HEK293T (cell line): ENCODE measurements at places on chromosomes 11 and 22.

DNA sequence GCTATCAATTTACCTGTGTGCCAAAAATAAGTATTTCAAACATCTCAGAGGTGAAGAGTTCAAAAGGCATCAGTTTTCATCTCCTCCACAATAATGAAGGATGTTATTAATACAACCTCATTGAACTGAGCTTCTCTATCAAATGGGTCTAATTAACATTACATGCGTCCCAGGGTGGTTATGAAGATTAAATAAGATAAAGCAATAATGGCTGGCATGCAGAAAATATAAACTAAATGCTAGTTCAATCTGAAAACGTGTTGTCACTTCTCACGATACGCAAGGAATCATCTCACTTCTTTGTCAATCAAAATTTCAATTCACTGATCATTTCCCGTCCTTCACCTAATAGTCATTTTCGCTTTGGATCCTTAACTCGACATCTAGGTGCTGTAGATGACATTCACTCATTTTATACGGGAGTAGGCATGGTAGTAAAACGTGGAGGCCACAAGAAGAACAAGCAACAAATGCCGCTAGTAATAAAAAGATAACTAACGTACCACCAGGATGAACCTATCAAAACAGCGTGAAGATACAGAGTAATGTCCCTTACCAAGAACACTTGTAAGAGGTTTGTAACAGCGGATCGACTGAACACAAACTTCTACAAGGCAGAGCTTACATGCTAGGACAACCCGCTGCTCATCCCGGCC is 918 bp downstream of the CHORDC1 start:
- no peak for DNase-seq

DNA sequence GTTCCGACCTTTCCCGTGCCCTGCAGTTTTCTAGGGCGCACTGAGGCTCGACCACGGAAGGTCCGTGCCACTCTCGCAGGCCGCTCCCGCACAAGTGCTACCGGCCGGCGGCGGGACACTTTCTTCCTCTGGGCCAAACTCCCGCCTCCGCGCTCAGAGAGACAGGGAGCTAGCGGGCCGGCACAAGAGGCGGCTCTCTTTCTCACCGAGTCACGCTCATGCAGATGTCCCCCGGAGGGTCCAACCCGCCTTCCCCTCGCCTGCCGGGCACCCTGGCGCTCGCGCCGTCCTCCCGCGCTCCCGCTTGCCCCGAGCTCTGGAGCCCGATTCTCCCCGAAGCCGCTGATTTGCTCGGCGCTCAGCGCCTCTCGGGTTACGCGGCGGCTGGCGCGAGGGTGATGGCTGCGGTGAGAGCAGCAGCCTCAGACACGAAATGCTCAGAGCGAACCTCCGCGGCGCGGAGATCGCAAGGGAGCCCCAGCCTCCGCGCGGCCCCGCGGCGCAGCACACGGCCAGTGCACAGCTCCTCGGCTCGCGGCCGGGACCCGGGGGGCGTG is 1.0 kb downstream of the LMO1 start:
- peak; percentile 68 for DNase-seq

- DNase-seq: no peak
Observed at GRCh38 chr11:31797190-31798056, 13.7 kb downstream of the PAX6 start.

DNA sequence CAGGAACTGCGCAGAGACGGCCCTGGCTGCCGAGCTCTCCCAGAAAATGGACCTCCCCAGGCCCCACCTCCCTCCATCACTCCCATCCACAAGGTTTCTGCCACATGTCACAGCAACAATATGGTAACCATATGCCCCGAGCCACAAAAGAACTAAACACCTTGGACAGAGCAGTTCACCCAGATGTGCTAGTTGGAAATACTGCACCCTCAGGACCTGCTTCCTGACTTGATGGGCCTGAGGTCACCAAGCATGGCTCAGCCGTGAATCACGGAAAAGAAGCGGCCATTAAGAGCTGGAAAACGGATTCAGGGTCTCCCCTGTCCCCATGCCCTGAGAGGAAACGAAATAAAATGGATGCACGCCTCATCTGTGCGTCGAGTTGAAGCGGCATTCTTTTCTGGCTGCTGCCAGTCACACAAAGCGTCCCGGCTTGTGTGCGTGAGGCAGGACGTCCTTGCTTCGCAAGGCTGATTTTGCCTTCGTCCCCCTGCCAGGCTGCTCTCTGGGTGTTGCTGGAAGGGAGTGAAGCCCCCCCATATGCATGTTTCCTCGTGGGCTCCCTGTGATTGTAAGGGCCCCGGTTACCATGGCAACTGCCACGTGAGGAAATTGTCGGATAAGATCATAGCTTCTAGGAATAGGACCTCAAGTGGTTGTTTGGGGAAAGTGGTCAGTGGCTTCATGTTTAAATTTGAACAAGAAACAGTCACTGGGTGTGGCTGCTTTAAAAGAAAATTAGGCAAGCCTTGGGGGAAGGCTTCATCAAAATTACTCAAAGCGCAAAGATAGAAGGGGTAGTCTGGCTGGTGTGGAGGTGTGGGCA is 51.7 kb downstream of the FLI1 start:
- DNase-seq: no peak

DNA sequence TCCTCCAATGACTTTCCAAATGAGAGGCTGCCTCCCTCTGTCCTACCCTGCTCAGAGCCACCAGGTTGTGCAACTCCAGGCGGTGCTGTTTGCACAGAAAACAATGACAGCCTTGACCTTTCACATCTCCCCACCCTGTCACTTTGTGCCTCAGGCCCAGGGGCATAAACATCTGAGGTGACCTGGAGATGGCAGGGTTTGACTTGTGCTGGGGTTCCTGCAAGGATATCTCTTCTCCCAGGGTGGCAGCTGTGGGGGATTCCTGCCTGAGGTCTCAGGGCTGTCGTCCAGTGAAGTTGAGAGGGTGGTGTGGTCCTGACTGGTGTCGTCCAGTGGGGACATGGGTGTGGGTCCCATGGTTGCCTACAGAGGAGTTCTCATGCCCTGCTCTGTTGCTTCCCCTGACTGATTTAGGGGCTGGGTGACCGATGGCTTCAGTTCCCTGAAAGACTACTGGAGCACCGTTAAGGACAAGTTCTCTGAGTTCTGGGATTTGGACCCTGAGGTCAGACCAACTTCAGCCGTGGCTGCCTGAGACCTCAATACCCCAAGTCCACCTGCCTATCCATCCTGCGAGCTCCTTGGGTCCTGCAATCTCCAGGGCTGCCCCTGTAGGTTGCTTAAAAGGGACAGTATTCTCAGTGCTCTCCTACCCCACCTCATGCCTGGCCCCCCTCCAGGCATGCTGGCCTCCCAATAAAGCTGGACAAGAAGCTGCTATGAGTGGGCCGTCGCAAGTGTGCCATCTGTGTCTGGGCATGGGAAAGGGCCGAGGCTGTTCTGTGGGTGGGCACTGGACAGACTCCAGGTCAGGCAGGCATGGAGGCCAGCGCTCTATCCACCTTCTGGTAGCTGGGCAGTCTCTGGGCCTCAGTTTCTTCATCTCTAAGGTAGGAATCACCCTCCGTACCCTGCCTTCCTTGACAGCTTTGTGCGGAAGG is 2.9 kb downstream of the APOC3 start:
- no peak for DNase-seq

- DNase-seq: peak; percentile 89
Observed at GRCh38 chr22:25110846-25111578, 88.6 kb upstream of the CRYBB3 start.

DNA sequence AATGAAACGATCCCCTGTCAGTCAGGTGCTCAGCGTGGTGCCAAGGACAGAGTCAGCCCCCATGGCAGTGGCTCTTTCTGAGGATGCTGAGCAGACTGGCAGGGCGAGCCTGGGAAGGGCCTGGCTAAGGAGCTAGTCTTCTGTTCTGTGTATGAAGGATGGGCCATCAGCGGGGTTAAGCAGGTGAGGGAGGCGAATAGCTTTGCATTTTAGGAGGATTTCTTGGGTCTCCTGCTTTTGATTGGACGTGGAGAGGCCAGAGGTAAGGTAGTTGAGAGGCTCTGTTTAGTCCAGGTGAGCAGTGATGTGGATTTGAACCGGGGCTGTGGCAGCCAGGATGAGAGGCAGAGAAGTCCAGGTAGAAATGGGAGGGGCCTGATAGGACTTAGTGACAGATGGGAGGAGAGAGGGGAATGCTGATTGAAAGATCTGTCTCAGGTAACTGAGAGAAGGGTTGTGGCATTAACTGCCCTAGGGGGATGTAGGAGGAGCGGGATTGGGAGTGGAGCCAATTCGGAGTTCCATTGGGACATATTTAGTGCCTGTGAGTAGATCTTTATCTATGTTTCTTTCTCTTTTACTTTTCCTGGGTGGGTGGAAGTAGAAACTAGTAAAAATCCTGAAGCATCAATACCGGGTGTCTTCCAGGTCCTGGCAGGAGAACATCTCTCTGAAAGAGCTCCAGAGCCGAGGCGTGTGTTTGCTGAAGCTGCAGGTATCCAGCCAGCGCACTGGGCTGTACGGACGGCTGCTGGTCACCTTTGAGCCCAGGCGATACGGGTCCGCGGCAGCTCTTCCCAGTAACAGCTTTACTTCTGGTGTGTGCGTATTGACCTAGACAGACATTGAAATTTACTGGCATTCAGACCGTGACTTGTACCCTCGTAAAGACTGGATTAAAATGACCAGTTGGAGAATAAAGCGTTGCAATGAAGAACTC is 2.0 kb downstream of the IGHMBP2 start:
- no peak for DNase-seq

DNA sequence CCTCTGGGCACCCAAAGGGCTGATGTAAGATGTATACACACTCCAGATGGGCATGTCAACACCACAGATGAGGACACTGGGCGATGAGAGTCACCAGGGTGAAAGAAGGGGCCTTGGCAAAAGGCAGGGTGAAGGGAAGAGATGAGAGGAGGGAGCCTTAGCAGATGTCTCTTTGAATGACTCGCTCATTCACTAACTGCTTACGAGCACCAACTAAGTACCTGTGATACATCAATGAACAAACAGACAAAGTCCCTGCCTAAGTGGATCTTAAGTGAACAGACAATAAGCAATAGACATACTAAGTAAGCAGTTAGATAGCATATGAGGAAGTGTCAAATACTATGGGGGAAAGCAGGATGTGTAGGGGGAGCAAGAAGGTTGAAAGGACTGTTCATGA is 7.5 kb downstream of the ME3 start:
- no peak for DNase-seq

- DNase-seq: no peak
Observed at GRCh38 chr11:76023236-76024068, 182.8 kb downstream of the WNT11 start.

DNA sequence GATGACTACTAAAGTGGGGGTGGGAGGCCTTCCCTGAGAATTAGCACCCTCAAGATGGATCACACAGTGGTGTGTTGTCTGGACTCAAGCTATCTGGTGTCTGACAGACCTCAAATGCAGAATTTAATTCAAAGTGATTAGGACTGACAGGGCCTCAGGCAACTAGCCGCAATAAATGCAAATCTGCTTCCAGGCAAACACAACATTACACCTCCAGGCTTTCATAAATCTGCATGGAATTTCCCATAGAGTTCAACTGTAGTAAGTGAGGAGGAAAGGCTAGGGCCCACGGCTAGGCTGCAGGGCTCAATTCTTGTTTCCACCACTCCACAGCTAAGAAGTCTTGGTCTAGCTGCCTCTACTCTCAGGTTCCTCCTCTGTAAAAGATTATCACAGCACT is 331.4 kb downstream of the LARGE1 start:
- DNase-seq: no peak

- DNase-seq: no peak
Observed at GRCh38 chr11:553988-554340, 6.6 kb downstream of the LMNTD2 start.

DNA sequence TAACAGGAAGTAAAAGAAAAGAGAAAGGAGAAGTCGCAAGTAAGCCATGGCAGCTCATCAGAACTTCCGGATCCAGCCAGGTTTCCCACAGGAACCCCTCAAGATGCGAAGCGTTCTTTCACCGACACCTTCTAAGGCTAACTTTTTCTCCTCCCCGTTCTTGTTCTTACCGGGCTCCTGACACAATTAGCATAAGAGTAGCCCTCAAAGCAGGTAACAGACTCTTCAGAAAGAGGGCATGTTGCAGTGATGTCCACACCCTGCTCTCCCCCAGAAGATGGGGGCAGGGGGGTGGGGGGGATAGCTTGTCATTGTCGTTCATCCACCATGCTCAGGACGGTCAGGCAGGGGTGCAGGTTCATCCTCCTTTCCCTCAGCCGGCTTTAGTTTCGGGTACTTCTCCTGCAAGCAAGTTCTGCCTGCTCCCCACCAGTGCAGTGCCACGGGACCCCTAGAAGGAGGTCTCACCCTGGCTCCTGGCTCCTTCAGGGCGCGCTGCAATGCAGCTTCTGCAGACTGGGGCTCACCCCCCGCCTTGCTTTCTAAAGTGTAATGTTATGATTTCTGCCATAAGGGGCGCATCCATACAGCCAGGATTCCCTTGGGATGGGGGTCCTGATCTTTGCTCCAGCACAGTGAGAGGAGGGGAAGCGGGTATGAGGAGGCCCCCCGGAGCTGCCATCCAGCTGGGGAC is 2.3 kb downstream of the OPCML start:
- DNase-seq: no peak

DNA sequence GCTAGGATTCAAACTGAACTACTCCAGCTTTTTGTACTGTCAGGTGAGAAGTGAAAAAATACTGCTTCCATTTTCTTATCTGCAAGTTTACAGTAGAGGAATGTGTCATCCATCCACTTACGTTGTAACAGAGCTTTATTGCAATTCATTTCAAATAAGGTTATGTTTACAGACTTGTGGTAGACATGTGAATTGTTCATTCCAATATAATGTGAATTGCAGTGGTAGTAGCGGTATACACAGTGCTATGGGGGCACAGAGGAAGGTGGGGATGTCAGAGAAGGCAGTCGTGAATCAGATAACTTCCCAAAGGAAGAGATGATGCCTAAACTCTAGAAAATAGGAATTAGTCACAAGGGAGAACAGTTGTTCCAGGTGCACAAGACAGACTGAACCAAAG is 42.5 kb downstream of the CEP57 start:
- no peak for DNase-seq

DNA sequence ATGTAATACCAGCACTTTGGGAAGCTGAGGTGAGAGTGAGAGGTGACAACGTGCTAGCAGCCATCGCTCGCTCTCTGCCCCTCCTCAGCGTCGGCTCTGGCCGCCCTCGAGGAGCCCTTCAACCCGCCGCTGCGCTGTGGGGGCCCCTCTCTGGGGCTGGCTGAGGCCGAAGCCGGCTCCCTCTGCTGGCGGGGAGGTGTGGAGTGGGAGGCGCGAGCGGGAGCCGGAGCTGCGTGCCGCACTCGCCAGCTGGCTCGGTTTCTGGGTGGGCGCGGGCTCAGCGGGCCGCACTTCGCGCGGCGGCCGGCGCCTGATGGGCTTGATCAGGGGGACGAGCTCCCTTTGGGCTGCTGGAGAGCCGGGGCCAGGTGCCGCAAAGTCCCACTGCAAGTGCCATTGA is 98.9 kb upstream of the UBASH3B start:
- no peak for DNase-seq

DNA sequence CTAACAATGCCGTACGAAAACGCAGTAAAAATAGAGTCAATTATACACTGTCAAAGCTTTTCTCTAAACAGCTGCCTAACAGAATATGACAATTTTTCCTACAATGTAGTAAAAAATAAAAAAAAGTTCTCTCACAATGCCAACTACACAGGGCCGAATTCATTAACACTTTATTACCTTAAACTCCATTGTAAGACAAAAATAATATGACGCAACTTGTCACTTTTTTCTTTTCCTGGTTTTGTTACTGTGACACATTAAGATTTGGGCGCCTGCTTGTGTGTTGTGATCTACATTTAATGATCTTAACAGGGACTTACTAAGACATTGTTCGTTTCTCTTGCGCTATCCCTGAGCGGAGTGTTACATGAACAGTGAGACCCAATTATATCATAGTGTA is 204.1 kb downstream of the INSC start:
- DNase-seq: no peak

- no peak for DNase-seq
Observed at GRCh38 chr11:8168485-8169257, at the start of gene RIC3. TSS of gene RIC3 (minus strand) at chr11:8169025. CDS start at chr11:8168989, 36 bp downstream.

GRCh38 chr11:65611758-65612603 is 2.0 kb downstream of the MAP3K11 start:
- no peak for DNase-seq
